Diencephalon (tissue), 1 donor: ENCODE measurements at places on chromosomes 11 and 22. TPM values are rescaled to one million over a fixed set of nuclear protein-coding genes. Genes with fewer than 3 reads are reported as not detected.

Gene B3GAT1
- total RNA-seq: 56.7 TPM

Gene KIF18A
- 6.9 TPM for total RNA-seq

Gene VPS26B
- total RNA-seq: 74.0 TPM

Gene OVOL1
- total RNA-seq: not detected

Gene ENDOD1
- 42.4 TPM for total RNA-seq

Gene TAGLN
- total RNA-seq: 8.3 TPM

Gene DKK3
- total RNA-seq: 477 TPM

Gene CRYBB3
- total RNA-seq: not detected

Gene PDE2A
- total RNA-seq: 60.9 TPM

Gene OR5B21
- not detected for total RNA-seq

Gene ACR
- not detected for total RNA-seq

Gene OR51E1
- total RNA-seq: 0.23 TPM

Gene TTC36
- total RNA-seq: 0.92 TPM

Gene SLC43A3
- 8.8 TPM for total RNA-seq

Gene FRMD8
- total RNA-seq: 9.5 TPM

Gene NOX4
- 9.7 TPM for total RNA-seq

Gene ASCL2
- total RNA-seq: 0.69 TPM

Gene MS4A4E
- total RNA-seq: not detected

Gene ZDHHC13
- 37.8 TPM for total RNA-seq

Gene PTGDR2
- 1.8 TPM for total RNA-seq

Gene ART1
- not detected for total RNA-seq

Gene MMP12
- total RNA-seq: not detected
